ENCODE measurements at places on chromosomes 2 and 18. TPM values are rescaled to one million over a fixed set of nuclear protein-coding genes. Genes with fewer than 3 reads are reported as not detected.

PARD3B gene
- polyA plus RNA-seq: 2.4 TPM

REEP1 gene
- 15.4 TPM for polyA plus RNA-seq

EPB41L5 gene
- polyA plus RNA-seq: 4.2 TPM

CABYR gene
- 0.19 TPM for polyA plus RNA-seq

LCT gene
- not detected for polyA plus RNA-seq

KIF1A gene
- polyA plus RNA-seq: 0.42 TPM

MATN3 gene
- 0.35 TPM for polyA plus RNA-seq

- peaks cover 96% of the 10 kb centered on the region for H3K4me1 ChIP-seq
- no peaks in the 10 kb centered on the region for H3K36me3 ChIP-seq
- no peaks in the 10 kb centered on the region for H3K27me3 ChIP-seq
- no peak for DNase-seq
Measured at GRCh38 chr2:101736233-101736632, 38.7 kb downstream of the MAP4K4 start.

DNA sequence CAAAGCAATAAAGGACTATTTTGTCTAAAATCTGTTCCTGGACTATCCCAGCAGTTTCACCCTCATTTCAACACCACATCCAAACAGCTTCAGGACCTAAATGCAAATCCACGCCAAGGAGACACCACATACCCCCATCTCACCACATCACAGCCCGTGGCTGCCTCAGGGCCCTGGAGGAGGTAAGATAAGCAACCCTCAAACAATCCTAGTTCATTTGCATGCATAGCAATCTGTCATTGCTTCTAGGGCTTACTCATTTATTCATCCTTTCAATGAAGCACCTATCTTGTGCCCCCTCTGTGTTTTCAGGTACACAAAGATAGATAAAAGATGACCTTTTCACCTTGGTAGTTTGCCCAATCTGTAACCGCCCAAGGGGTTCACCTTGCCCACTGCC lies 86.5 kb downstream of the VSNL1 start:
- DNase-seq: no peak
- no peaks in the 10 kb centered on the region for H3K36me3 ChIP-seq
- H3K27me3 ChIP-seq: no peaks in the 10 kb centered on the region
- no peak overlapping the region for H3K27ac ChIP-seq
- H3K4me1 ChIP-seq: peaks cover 6% of the 10 kb centered on the region
- no peak overlapping the region for H3K4me3 ChIP-seq

DNA sequence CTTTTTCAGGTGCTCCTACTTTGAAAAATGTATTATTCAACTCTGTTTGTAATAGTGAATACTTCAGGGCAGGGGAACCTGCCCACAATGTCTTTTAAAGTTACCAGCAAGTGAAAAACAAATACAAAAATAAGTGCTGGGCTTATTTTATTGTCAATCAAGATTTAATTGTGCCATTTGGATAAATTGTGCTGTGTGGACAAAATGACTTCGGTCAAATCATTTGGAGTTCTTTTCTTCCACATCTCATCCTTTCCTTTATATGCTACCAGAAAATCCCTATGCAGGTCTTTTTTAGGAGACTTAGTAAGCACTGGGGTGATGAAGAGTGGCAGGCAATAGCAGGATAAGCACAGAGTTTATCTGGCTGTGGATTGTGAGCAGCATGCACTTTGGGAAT lies 63.9 kb downstream of the NYAP2 start:
- no peaks in the 10 kb centered on the region for H3K36me3 ChIP-seq
- H3K4me3 ChIP-seq: no peak overlapping the region
- H3K4me1 ChIP-seq: peaks cover 8% of the 10 kb centered on the region
- H3K27me3 ChIP-seq: no peaks in the 10 kb centered on the region

DNA sequence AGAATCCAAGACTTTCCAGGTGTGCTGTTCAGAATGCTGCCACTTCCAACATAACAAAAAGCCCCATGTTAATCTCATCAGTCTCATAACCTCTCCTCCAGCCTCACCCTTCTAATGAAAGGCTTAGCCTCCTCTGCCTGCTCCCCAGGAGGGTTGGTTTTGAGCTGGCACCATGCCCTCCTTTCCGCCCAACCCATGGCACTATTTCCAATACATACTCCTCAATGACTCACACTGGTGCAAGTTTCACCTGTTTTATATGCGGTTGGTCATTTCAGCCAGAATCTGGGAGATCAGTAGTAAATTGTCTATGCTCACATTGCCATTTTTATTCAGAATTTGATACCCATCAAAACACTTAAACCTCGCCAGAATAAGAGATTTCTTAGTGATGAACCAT lies 157.6 kb upstream of the NRP2 start:
- no peak overlapping the region for H3K27ac ChIP-seq
- no peaks in the 10 kb centered on the region for H3K27me3 ChIP-seq
- DNase-seq: no peak

DNA sequence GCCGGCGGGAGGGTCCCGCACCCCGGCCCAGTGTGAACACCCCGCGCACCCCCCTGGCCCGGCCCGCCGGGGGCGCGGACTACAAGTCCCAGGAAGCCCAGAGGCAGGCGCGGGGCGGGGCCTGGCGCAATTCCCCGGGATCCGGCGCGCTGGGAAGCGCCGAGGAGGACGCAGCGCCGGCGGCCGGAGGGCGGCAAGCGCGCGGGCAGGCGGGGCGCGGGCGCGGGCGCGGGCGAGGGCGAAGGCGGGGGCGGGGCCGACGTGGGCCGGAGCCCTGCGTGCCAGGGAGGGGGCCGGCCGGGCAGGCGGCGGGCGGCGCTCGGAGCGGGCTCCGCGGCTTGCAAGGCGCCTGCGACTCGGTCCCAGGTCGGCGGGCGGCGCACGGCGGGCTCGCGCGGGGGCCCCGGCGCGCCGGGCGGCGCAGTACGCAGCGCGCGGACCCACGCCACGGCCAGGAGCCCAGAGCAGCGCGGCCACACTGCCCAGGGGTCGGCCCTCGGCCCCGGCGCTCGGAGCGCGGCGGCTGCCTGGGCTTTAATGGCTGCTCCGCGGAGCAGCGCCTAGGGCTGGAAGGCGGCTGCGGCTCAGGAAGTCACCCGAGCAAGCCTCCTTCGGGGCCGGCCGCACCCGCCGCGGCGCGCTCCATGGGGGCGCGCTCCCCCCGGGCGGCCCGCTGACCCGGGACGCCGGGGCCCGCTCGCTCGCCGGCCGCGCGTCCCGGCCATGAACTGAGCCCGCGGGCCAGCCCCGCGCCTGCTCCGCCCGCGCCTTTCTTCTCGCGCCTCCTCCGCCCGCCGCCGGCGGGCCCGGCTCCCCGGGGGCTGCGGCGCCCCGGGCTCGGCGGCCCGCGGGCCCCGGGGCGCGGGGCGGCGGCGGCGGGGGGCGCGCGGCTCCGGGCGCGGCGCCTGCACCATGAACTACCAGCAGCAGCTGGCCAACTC lies at the start of gene AGAP1:
Gene AGAP1, plus strand, starts transcription at position 269 of the 941 bp plus-strand sequence.
- peak; percentile 87 for DNase-seq
- H3K27me3 ChIP-seq: no peaks in the 10 kb centered on the region
- H3K27ac ChIP-seq: peak within 1 kb of the TSS; percentile 87
- peak within 1 kb of the TSS; percentile 65 for H3K4me3 ChIP-seq
- peaks cover 23% of the 10 kb centered on the region for H3K4me1 ChIP-seq

DNA sequence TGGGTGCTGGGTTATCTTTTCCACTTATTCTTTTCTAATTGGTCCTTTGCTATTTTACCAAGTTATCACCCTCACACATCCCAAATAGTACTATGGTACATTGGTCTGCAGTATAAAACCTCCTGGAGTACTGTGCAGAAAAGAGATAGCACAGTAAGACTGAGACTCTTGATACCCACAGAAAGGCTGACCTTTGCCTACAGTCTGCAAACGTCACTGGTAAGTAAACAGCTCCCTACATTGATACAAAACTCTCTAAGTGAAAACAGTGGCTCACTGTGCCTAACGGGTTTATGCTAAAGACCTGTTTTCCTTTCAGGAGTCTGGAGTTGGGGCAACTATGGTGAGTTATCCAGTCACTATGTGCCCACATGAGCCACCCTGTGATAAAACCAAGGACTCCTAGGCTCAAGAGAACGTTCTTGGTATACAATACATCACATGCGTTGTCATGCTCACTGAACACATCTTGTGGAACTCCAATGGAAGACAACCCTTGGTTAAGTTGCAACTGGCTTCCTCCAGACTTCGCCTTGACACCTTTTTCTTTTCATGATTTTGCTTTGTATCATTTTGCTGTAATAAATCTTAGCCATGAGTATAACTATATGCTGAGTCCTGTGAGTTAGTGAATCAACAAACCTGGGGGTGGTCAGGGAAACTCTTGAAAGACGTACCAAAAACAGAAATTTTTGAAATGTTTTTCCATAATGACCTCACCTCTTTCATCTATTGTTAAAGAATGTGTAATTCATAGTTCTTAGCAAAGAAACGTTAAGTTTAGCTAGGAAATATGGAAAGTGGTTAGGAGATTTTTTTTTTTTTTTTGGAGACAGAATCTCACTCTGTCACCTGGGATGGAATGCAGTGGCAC lies 104.9 kb downstream of the C2orf74 start:
- no peak overlapping the region for H3K4me3 ChIP-seq
- no peak for DNase-seq
- no peaks in the 10 kb centered on the region for H3K27me3 ChIP-seq
- no peaks in the 10 kb centered on the region for H3K36me3 ChIP-seq
- no peak overlapping the region for H3K27ac ChIP-seq

DNA sequence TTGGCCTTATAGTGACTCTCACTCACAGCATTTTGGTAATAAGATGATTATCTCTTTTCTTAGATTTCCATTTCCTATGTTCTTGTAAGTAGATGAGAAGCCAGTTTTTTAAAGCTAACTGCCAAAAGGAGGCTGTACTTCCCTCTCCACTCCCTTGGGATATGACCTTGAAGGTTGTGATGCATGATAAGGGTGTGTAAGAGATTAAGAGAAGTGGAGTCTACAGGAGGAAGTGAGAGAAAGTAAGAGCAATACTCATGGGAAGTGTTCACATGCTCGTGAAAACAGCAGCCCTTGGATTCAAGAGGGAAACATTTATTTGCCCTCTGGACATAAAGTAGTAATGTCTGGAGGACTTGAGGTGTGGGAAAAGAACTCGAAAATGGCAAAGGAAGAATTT lies 171.5 kb downstream of the EVA1A start:
- no peak for DNase-seq
- H3K36me3 ChIP-seq: no peaks in the 10 kb centered on the region
- H3K27me3 ChIP-seq: no peaks in the 10 kb centered on the region
- no peak overlapping the region for H3K27ac ChIP-seq

DNA sequence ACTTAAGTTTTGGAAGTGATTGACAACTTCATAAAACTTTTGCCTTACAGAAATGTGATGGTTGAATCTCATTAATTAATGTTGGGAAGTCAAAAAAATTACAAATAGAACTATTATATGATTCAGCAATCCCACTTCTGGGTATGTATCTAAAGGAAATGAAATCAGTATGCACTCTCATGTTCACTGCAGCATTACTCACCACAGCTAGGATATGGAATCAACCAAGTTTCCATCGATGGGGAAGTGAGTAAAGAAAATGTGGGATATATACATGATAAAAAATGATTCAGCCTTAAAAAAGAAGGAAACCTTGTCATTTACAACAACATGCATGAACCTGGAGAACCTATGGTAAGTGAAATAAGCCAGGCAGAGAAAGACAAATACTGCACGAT lies 112.4 kb upstream of the WDR75 start:
- no peak for DNase-seq
- H3K4me1 ChIP-seq: no peaks in the 10 kb centered on the region
- no peaks in the 10 kb centered on the region for H3K36me3 ChIP-seq
- no peak overlapping the region for H3K27ac ChIP-seq
- H3K27me3 ChIP-seq: no peaks in the 10 kb centered on the region

- H3K27ac ChIP-seq: no peak overlapping the region
- no peaks in the 10 kb centered on the region for H3K4me1 ChIP-seq
- no peaks in the 10 kb centered on the region for H3K36me3 ChIP-seq
- no peaks in the 10 kb centered on the region for H3K27me3 ChIP-seq
- H3K4me3 ChIP-seq: no peak overlapping the region
Measured at GRCh38 chr2:165003443-165004130, 48.3 kb upstream of the SLC38A11 start.

DNA sequence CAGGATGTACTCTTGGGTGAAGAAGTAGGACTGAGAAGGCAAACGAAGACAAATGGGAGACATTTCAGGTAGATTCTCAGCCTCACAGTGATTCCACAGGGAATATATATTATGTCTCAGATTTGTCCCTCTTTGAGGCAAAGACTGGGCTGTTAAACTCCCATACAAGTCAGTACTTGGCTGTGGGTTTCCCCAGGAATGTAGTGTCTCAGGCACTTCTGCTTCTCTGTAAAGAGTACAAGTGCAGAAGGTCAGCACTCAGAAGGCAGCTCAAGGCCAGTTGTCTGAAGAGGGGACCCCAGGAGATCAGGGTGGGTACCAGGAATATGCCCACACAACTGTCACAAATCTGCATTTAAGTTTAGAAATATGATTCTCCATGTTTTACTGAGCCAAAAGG lies 39.9 kb upstream of the COBLL1 start:
- H3K4me3 ChIP-seq: no peak overlapping the region
- no peaks in the 10 kb centered on the region for H3K36me3 ChIP-seq
- no peak overlapping the region for H3K27ac ChIP-seq
- no peaks in the 10 kb centered on the region for H3K27me3 ChIP-seq
- no peaks in the 10 kb centered on the region for H3K4me1 ChIP-seq

GRCh38 chr2:150413366-150413765 lies 74.1 kb downstream of the RND3 start:
- no peak for DNase-seq
- no peaks in the 10 kb centered on the region for H3K4me1 ChIP-seq
- no peaks in the 10 kb centered on the region for H3K36me3 ChIP-seq
- H3K27ac ChIP-seq: no peak overlapping the region

DNA sequence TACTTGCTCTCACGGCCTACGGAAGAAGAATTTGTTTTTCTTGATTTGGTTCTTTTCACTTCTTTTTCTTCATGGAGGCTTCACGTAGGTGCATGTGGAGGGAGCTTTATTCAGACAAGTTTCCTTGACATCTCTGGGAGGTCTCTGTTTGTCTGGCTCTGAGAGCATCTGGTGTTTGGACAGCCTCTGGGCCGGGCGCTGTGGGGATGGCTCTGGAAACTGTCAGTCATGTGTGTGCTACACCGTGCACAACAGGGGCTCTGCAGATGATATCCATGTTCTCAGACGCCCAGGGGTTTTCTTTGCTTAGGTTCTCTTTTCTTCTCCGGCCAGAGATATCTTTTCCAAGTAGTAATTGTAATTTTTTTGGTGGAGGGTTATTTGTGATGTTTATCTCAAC lies 130.7 kb downstream of the SH3RF3 start:
- H3K4me1 ChIP-seq: peaks cover 18% of the 10 kb centered on the region
- H3K27ac ChIP-seq: no peak overlapping the region
- no peaks in the 10 kb centered on the region for H3K27me3 ChIP-seq
- H3K4me3 ChIP-seq: no peak overlapping the region
- H3K36me3 ChIP-seq: no peaks in the 10 kb centered on the region
- no peak for DNase-seq

GRCh38 chr2:113196839-113197238 lies 23.1 kb downstream of the PSD4 start:
- H3K4me1 ChIP-seq: peaks cover 14% of the 10 kb centered on the region
- no peak overlapping the region for H3K27ac ChIP-seq
- H3K27me3 ChIP-seq: no peaks in the 10 kb centered on the region
- H3K4me3 ChIP-seq: no peak overlapping the region
- no peak for DNase-seq
- H3K36me3 ChIP-seq: no peaks in the 10 kb centered on the region

- DNase-seq: no peak
- H3K27me3 ChIP-seq: no peaks in the 10 kb centered on the region
- H3K36me3 ChIP-seq: no peaks in the 10 kb centered on the region
- no peak overlapping the region for H3K27ac ChIP-seq
Measured at GRCh38 chr2:178088774-178089270, 16.2 kb upstream of the PDE11A start.
